ENCODE measurements at places on chromosomes 16 and 17.
A peak's percentile ranks its signal among the peaks of the same experiment; 100 is the strongest.

GRCh38 chr17:40425741-40426140, 8.0 kb upstream of the TOP2A start:
- DNase-seq = peak; percentile 51

DNA sequence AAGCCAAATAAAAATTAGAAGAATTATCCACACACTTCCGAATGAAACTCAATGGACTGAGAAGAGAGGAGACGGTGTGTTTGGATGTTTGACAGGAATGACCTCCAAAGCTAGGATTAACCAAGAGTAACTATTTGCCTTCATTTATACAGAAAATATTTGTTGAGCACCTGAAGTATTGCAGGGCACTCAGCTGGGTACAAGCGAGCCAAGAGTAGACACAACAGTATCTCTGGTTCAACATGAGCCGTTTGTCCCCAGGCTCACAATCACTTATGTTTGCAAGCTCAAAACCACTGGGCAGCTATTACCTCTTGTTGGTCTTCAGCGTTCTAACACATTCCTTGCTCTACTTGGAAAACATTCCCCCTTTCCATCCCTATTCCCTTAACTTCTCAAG, 38.8 kb downstream of the MAF start:
- DNase-seq = no peak

GRCh38 chr16:89784406-89784805, 32.0 kb downstream of the FANCA start:
- DNase-seq = no peak

DNA sequence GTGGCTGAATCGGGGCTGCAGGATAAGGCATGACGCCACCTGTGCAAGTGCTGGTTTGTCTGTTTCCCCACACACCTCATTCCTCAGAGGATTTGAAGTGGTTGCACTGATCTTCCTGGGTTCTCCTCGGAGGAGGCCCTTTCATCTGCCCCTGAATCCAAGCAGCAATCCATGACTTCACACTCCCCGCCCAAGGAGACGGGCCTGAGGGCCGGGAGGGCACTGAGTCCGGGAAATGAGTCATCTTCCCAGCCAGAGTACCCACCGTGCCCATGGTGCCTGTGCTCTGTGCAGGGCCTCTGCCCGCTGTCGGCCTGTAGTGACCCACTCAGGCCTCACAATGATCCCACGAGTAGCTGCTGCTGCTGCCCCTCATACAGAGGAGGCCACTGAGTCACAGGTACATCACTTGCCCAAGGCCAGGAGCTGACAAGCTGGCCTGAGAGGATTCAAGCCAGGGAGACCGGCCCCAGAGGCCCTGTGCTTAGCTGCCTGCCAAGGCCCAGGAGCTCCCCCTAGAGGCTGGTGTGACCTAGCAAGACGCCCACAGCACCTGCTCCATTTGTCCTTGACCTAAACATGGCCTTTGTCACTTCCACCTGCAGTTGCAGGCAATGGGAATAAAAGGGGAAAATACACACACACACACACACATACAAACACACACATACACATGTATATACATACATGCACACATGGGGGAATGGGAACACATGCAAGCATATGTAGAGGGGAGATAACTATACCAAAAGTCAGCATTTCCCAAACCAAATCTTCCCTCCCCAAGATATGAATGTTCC, 240.0 kb downstream of the C16orf95 start:
- DNase-seq = peak; percentile 48

DNA sequence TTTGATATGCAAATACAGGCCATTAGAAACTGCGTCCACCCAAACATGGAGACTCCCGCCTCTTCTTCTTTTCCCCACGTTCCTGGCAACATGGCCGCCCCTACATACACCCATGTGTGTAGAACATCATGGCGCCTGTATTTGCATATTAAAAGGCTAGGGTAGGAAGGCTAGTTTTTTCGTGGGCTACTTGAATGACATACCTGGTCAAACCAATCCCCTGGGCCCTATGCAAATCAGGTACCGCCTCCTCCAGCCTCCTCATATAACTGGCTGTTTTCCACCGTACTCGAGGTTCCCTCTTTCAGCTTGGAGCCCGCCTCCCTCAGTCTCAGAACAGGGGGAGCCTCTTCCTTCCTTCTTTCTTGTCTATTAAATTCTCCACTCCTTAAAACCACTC, 840 bp upstream of the CD300LB start:
- peak; percentile 12 for DNase-seq

GRCh38 chr16:85390511-85391174, 222.5 kb upstream of the GSE1 start:
- peak; percentile 22 for DNase-seq

DNA sequence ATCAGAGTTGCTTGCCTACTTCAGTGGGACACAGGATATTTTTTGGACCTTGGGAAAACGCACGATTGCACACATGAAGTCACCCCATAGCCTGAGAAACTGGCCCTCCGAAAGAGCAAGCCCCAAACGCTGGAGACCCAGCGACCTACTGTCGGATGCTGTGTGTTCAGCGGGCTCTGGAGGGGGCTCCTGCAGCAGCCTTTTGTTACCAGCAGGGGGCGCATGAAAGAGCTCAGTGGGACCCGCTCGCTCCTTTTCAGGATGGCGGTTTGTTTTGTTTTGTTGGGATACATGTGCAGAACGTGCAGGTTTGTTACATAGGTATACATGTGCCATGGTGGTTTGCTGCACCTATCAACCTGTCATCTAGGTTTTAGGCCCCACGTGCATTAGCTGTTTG, 28.4 kb downstream of the MYH3 start:
- no peak for DNase-seq

DNA sequence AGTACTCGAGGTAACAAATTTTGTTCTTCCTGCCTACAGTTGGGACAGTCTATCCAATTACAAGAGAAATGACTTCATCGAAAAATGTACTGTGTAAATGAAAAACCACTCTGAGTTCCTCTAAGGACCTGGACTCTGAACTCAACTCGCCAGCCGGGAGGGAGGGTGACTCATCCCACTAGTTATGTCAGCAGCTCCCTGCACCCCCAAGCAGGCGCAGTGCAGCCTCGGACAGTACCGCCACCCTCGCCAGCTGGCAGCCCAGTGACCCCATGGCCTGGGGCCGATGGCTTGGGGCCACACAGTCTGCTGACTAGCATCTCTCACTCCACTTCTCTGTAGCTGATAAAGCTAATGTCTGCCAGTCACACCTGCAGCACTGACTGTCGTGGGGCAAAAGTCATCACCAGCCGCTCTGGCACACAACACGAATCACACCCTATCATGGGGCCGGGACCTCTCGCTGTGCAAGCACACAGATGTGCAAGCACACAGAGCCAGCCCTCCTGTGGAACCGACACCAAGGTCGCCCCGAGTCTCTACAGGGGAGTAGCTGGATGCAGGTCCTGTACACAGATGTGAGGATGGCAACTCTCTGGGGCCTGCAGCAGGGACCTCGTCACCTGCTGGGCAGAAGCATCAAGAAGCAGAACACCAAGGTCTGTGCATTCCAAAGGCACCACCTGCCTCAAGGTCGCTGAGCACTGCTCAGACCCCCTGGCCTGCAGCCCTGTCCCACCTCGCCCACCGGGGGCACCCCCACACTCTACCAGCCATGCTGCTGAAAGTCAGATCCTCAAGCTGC, 5.7 kb downstream of the CSNK1D start:
- DNase-seq = no peak

DNA sequence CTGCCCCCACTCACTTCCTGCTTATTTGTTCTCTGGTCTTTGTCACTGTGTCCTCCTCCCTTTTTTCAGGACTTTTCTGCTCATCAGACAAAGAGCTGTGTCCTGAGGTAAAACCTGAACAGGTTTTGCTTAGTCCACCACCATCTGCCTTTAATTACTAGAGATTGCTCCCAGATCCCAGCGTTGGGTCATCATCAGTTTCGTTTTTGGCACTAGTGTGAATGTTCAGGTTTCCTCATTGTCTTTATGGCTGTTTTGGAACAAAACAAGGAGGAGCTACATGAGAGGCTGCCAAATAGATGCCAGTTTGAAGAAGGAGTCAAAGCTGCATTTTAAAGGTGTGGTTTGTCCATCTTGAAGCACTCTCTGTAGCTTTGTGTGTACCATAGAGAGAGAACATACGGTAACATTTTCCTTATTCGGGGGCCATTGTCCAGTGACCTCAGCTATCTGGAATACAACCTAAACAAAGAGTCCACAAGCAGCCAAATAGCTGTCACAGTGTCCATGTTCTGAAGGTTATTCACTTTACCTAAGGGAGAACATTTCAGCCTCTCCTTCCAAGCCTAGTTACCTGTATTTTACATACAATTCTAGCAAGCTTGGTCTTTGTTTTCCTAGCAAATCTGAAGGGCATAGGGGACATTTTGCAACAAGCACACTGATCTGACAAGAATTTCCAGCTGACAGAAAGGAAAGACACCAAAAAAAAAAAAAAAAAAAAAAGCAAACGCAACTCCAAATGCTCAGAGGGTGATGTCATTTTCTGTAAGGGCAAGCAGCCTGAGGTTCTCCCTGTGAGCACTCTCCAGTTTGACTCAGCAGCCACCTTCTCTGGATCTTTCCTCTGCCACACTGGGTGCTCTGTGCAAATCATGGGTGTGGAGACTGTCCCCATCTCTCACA, 196.1 kb downstream of the NTN1 start:
- DNase-seq = no peak

DNA sequence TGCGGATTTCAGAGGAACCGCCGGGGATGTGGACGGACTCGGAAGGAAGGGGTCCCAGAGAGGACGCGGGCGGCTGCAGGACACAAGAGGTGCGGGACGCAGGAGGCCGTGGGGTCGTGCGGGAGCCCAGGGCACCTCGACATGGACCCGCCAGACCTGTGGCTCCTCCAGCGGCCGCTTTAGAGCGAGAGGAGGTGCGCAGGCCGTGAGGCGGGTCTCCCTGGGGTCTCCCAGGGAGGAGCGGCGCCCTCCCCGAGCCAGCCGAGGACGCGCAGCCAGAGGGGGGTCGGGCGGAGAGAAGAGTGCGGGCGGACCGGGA, 6.8 kb upstream of the FLYWCH1 start:
- DNase-seq = no peak

DNA sequence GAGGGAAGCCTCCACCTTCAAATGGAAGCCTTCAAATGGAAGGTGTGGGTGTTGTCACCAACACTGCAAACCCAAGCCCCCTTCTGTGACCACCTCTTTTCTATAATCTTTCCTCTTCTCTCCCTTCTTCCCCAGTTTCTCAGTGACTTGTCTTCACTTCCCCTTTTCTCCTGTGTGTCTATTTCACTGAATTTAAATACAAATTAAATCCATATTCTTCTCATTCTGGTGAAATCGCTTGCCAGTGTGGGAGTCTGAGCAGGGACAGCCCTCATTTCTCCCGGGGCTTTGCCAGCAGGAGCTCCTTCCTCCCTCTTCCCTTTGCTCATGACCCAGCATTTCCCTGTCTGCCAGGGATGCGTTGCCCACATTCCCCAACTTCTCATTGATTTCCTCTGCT, 6.4 kb upstream of the ITGAX start:
- no peak for DNase-seq

GRCh38 chr16:75322740-75323139, 71.3 kb upstream of the BCAR1 start:
- no peak for DNase-seq

GRCh38 chr16:85833219-85833920, 33.9 kb downstream of the COX4I1 start:
- DNase-seq = no peak

GRCh38 chr17:80873307-80873951, 118.2 kb upstream of the CHMP6 start:
- no peak for DNase-seq

DNA sequence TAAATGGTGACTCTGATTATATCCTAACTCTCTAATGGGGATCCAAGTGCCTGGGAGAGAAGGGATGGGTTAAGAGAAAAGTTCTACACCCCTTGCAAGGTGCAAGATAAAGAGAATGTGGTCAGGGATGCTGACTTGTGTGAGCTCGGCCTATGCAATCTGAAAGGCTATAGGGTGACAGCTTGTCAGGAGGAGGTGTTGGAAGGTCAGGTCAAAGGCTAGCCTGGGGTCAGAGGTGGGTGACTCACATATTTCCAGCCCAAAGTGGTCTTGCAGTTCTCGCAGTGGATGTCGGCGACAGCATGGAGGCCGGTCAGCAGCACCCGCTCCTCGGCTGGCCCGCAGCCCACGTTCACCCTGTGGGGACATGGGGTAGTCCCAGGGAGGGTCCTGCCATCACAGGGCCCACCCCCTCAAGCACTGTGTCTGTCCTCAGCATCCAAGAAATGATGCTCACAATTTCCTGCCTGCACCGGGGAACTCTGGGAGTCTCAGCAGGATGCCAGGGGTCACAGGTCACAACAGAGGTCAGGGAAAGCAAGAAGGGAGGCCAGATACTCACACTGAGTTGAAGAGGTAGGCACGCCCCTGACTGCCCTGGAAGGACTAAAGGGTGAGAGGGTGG, 1.4 kb downstream of the YPEL3 start:
- no peak for DNase-seq

All from activated naive CD8-positive, alpha-beta T cell treated with anti-CD3 and anti-CD28 coated beads, Interleukin-2, amount 10 ng/mL, durations not matched to agents 7 days and 5 days (primary cell).